ENCODE measurements at places on chromosomes 6 and 20.

DNA sequence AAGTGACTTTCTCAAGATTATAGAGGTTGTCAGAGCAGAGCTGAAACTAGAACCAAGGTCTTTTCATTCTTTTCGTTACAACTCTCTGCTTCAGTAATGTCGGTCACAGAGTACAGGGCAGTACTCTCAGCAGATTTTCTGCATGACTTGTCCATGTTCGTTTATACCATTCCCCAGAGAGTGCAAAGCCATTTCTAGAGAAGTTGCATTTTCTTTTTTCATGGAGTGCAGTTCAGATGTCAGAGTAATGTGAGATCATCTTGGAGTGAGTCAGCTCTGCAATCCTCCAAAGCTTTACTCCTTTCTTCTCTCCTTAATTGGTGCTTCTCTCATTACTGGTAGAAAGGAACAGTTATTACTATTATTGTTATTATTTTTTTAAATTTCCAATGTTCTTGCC, 115.6 kb upstream of the B3GAT2 start:
- no peak for DNase-seq

- no peak for DNase-seq
Measured at GRCh38 chr6:35425284-35425683, 26.9 kb upstream of the FANCE start.

GRCh38 chr6:143177706-143178105, 117.0 kb downstream of the AIG1 start:
- DNase-seq, result no peak

DNA sequence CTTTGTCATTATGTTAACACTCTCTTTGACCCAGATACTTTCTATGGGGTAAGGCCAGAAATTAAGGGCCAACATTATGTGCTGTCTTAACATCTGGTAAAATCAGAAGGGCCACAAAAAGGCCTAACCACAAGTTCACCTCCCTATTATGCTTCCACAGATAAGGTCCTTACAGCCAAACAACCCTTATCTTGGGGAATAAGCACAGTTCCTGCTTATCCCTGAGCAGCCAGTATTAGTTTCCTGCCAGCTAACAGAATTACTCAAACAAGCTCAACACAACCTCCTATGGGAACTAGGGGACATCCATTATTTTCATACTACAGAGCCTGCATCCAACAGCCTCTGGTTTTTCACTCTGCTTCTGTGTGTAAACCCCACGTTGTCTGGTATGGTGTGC, 724.8 kb downstream of the HACE1 start:
- DNase-seq, result no peak

DNA sequence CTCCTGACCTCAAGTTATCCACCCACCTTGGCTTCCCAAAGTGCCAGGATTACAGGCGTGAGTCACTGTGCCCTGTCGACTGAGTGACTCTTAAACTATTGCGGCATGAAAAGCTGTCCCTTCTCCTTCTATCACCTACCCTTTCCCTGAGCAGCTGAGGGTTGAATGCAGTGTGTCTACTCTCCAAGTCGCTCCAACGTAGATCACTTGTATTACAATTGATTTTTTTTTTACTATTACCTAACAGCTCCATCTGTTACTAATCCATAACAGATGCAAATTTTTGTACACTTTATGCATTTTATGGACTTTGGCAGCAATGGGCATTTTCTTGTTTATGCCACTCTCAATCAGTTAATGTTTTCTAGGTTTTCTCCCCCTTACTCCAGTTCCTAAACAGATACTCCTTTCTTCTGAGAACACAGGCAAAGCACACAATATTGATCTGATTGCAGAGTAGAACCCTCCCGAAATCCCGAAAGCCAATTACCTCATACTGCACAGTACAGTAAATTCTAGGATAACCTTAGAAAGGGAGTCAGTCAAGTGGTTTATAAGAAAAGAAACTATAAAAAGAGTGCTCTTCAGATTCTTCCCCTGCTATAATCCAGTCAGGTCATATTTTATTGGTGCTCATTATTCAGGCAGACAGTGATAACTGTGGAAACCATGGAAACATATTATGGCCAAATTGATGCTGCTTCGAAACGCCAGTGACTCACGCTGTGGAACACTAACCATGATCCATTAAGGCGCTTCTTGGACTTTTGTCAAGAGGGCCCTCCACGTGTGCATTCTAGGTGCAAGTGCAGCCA, 273.0 kb downstream of the ADGB start:
- no peak for DNase-seq

DNA sequence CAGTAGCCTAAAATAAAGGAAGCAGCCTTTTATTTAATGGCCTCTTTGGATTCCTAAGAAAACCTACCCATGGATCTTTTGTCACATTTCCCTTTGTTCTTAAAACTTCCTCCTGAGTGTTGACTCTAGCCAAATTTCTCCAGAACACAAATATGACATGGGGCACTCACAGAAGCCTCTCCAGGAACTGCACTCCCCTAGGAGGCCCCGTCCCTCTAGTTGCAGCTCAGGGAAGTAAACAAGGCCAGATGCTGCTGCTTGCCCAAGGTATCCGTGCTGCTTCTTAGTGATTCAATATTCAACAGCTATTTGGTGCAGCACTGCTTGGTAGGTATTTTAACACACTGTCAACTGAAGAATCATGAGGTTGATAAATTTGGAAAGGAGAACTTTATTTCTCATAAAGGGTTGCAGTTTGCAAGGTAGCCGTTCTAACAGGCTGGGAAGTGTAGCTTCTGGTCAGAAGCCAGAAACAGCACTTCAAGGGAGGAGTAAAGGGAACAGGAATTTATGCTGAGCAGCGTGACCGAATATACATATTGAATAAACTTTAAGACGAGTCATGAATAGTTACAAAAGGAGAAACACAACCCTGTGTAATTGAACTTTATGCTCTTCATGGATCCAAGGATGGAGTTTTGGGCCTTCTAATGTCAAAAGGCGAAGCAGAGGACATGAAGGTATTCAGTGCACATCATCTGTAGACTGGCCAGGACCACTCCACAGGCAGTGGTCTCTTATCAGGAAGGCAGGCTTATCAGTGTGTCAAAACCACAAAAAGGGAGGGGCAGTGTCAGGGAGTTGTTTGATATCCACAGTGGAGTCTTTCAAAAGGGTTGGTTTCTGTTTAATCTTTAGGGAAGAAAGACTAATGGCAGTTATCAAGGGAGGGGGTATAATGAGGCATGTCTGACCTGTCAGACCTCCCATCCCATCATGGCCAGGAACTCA, 63.3 kb downstream of the CD24 start:
- no peak for DNase-seq

All from activated CD4-positive, alpha-beta T cell treated with anti-CD3 and anti-CD28 coated beads, Interleukin-2, amount 50 U/mL, for 24 hours (primary cell).